ENCODE measurements at places on chromosomes 11 and 22.

DNA sequence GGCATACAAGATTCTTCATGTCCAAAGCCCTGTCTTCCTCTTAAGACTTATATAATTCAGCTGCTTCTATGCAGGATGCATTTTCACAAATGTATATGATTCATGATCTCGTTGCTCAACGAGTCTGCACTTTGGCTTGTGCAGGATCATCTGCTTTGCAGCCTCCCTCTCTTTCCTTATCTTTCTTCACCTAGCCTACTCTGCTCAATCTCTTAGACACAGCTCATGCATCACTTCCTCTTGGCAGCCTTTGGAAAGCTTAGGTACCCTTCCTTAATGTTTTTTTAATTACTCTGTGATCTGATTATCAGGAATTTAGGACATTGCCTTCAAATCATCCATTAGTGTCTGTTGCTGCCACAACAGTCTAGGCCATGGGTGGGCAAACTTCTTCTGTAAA is 673.8 kb downstream of the NELL1 start:
- no peak for DNase-seq

- DNase-seq, result no peak
Measured at GRCh38 chr11:15291885-15292284, 177.2 kb downstream of the INSC start.

GRCh38 chr22:26471522-26471921 is 12.1 kb downstream of the HPS4 start:
- no peak for DNase-seq

DNA sequence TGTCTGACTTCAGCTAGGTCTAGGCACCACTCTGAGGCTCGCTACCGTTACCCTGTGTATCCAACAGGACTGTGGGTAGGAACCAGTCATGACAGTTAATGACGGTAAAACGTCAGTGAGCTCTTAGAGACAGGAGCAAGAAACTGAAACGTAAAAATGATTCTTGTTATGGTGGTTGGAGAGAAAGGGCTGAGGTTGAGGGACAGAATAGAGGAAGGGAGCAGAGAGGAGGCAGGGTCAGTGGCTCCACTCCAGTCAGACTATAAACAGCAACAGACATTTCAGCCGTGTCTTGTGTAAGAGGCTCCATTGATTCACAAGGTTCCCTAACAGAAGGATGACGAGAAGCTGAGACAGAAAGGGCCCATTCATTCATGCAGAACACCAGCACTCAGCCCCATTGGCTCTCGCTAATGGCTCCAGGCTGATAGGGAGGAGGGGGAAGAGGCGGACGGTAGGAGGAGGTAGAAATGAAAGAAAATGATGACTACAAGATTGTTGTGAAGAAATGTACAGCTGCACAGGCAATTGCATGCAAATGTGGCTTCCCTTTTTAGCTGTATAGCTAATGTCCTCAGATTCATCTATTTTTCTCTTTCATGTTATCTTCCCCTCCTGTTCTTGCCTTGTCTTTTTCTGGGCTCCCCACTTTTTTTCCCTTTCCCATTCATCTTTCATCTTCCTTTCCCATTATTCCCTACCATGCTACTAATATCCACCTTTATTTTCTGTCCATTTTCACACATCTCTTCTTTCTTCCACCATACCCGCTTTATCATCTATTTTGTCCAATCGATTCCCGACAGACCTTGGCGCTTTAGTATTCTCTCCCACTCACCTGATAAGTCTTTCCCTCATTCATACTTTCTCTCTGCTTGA is 34.3 kb downstream of the ETS1 start:
- DNase-seq, result no peak

- no peak for DNase-seq
Measured at GRCh38 chr22:40791241-40791640, 27.9 kb downstream of the SLC25A17 start.

- DNase-seq, result no peak
Measured at GRCh38 chr11:113533425-113533698, 58.2 kb upstream of the DRD2 start.

DNA sequence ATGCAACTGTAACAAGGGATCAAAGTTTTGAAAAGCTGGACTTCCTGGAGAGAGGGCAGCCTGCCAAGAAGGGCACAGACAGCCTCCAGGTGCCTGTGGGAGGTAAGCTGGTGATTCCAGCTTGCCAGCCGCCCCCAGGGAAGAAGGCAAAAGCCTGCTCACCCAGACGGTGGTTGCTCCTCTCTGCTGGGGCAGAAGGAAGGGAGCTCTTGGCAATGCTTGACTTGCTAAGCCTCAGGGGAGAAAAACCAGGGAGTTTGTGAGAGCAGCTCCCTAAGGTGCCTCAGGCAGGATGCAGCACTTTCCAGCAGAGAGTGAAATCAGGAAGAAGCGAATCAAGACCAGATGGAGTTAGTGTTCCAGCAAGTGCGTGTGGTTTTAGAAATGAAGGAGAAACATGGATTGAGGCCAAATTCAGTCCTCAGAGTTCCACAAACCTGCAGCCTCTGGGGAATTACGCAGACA is 553.6 kb downstream of the BUD13 start:
- DNase-seq, result no peak

- DNase-seq, result no peak
Measured at GRCh38 chr22:31278151-31278621, 14.1 kb downstream of the PIK3IP1 start.

- no peak for DNase-seq
Measured at GRCh38 chr11:36594316-36594989, at the start of gene IFTAP. IFTAP (plus strand) TSS chr11:36594502; CDS start chr11:36610104, 15,602 bp downstream.

- DNase-seq, result no peak
Measured at GRCh38 chr22:19853879-19854777, 546 bp downstream of the GNB1L start.

GRCh38 chr11:16018931-16019330 is 337.4 kb downstream of the SOX6 start:
- no peak for DNase-seq

GRCh38 chr11:13140028-13140870 is 131.1 kb downstream of the RASSF10 start:
- DNase-seq, result no peak

GRCh38 chr22:42743501-42743991 is 22.9 kb upstream of the A4GALT start:
- no peak for DNase-seq

GRCh38 chr11:118887206-118887605 is 3.5 kb downstream of the CXCR5 start:
- DNase-seq, result no peak

GRCh38 chr11:122348659-122349409 is 232.8 kb upstream of the BLID start:
- DNase-seq, result no peak

DNA sequence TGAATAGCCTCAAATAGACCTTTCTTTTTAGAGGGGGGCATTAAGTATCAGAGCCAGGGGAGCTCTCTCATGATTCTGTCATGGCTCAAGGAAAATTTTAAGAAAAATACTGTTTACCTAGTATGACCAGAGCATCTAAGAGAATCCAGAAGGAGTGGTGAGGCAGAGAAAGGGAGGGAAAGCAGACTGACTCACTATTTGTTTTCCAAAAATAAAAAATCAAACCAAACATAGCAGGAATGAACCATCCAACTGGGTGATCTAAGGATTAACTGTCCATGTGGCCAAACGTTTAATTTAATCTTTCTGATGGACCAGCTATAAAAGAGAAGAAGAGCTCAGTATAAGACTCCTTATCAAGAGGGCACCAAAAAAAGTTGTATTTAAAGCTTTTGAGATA is 70.8 kb downstream of the GAB2 start:
- no peak for DNase-seq

DNA sequence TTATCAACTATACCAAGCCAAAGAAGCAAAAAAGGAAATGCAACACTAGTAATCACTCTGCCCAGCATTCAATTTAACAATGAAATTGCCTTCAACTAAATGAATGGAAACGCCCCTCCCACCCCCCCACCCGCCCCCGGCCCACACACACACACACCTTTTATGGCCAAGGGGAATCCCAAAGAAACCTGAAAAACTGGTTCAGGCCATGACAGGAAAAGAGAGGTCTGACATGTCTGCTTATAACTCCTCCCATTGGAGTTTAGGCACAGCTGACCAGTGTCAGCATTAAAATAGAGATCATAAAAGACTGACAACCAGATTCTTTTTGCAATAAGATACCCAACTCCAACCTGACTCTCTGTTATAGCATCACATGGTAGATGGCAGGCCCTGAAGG is 42.6 kb downstream of the ACER3 start:
- DNase-seq, result no peak

GRCh38 chr11:2325719-2326118 is 23.9 kb downstream of the TSPAN32 start:
- no peak for DNase-seq

DNA sequence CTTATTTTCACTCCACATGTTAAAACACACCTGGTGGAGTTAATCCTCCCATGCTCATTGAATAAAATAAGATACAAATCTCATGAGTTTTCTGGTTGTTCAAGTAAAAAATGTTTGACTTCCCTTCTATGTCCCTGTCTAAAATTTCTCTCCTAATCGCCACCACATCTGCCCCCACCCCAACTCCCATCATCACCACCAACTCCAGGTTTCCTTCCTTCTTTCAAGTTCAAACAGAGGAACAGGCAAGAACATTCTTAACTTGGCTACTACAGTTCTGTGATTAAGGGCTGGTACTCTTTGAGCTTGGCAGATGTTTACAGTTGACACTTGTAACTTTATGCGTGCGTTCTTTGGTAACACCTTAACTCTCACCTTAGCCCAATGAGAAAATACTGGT is 9.1 kb upstream of the PSMA1 start:
- no peak for DNase-seq

- DNase-seq, result no peak
Measured at GRCh38 chr11:120316880-120317688, 8.0 kb upstream of the TLCD5 start.

DNA sequence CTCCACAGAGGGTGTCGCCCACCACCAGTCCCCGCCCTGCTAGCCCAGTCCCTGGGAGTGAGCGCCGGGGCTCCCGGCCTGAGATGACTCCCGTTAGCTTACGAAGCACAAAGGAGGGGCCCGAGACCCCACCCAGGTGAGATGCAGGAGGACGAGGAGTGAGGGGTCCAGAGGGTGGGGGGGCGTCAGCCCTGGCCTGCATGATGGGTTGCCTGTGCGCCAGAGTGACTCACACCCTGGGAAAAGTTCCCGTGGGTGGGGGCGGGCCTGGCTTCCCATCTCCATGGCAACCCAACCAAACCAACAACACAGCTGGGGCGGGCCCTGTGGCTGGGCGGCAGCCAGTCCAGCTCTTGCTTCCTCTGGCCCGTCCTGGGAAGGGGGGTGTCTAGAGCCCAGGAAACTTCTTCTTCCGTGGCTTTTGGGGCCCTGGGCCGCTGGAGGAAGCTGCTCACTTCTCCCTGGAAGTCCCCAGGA is 4.5 kb downstream of the GAS2L1 start:
- DNase-seq, result peak; percentile 35
